ENCODE measurements at places on chromosomes 2 and 18. TPM values are rescaled to one million over a fixed set of nuclear protein-coding genes. Genes with fewer than 3 reads are reported as not detected.

DNA sequence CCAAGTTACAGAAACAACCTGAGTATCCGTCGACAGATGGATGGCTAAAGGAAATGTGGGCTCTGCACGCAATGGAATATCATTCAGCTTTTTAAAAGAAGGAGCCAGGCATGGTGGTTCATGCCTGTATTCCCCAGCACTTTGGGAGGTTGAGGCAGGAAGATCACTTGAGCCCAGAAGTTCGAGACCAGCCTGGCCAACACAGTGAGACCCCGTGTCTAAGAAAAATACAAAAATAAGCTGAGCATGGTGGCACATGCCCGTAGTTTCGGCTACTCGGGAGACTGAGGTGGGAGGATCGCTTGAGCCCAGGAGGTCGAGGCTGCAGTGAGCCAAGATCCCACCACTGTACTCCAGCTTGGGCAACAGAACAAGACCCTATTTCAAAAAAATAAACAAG, 34.3 kb downstream of the TCF7L1 start:
- H3K4me3 ChIP-seq = no peak overlapping the region
- no peak overlapping the region for H3K27ac ChIP-seq
- no peaks in the 10 kb centered on the region for H3K27me3 ChIP-seq
- H3K36me3 ChIP-seq = no peaks in the 10 kb centered on the region
- peaks cover 14% of the 10 kb centered on the region for H3K4me1 ChIP-seq

DNA sequence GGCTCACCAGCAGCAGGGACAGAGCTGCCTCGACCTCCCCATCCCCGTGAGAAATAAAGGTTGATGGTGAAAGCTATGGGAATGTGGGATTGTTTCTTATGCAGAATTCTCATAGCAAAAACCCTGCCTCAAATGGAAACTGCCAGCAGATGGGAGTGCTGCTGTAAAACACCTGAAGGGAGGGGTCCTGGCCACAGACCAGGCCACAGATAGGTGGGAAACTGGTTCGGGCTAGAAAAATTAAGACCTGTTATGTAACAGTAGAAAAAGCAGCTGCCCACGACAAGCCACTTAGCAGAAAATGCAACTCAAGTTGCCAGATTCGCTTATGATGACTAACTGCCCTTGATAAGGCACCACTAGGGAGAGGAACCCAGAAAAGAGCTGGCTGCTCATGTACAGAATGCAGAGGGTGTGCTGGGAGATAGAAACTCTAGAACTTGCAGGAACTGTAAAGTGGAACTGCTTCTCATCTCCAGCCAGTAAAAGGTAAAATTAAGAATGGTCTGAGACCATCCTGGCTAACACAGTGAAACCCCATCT, 114.5 kb upstream of the SALL3 start:
- H3K27me3 ChIP-seq = no peaks in the 10 kb centered on the region
- H3K4me3 ChIP-seq = no peak overlapping the region
- H3K4me1 ChIP-seq = no peaks in the 10 kb centered on the region
- DNase-seq = no peak
- no peaks in the 10 kb centered on the region for H3K36me3 ChIP-seq
- H3K27ac ChIP-seq = no peak overlapping the region

DNA sequence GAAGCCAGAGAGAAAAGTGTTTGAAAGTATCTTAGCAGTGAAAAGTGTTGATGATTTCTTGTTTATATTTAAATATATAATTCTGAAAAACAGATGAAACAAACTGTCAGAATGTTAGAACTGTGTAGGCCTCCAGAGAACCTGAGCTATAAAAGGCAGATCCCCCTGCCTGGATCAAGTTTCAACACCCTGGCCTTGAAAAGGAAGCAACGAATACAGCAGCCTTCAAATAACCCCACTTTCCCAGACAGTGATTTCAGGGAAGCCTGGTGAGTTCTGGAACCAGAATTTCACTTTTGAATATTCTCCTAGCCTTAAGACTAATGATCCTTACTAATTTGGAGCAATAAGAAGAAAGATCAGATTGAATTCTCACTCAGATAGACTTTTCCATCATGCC, 13.3 kb upstream of the TRIM43 start:
- H3K4me1 ChIP-seq = no peaks in the 10 kb centered on the region
- no peak overlapping the region for H3K27ac ChIP-seq
- H3K4me3 ChIP-seq = no peak overlapping the region
- DNase-seq = no peak
- no peaks in the 10 kb centered on the region for H3K36me3 ChIP-seq

PFN4 gene
- not detected for total RNA-seq

DAPL1 gene
- not detected for total RNA-seq

Measured in GM23248 (cell line).